ENCODE measurements at places on chromosomes 12 and 14. TPM values are rescaled to one million over a fixed set of nuclear protein-coding genes. Genes with fewer than 3 reads are reported as not detected.

The TGM1 gene
- not detected for polyA plus RNA-seq

The KRT80 gene
- polyA plus RNA-seq, result not detected

The CD69 gene
- 0.24 TPM for polyA plus RNA-seq

The IAPP gene
- polyA plus RNA-seq, result not detected

The USP44 gene
- 2.6 TPM for polyA plus RNA-seq

The GRIP1 gene
- polyA plus RNA-seq, result 6.8 TPM

The PPM1H gene
- 18.0 TPM for polyA plus RNA-seq

The DPPA3 gene
- not detected for polyA plus RNA-seq

The LHX5 gene
- polyA plus RNA-seq, result 3.1 TPM

The TMEM132D gene
- not detected for polyA plus RNA-seq

The DBX2 gene
- 0.19 TPM for polyA plus RNA-seq

The NELL2 gene
- polyA plus RNA-seq, result 250 TPM

The PTPRQ gene
- polyA plus RNA-seq, result not detected

The CEP170B gene
- polyA plus RNA-seq, result 0.87 TPM

The C12orf56 gene
- polyA plus RNA-seq, result 38.8 TPM

The VRTN gene
- polyA plus RNA-seq, result not detected

The CPNE6 gene
- polyA plus RNA-seq, result 30.4 TPM

The VSIG10 gene
- 7.5 TPM for polyA plus RNA-seq

The AICDA gene
- not detected for polyA plus RNA-seq

The AQP6 gene
- polyA plus RNA-seq, result not detected

The SBNO1 gene
- polyA plus RNA-seq, result 20.8 TPM

The SMCO2 gene
- not detected for polyA plus RNA-seq

The B4GALNT1 gene
- 50.4 TPM for polyA plus RNA-seq

The ZCRB1 gene
- 235 TPM for polyA plus RNA-seq

The PRH1 gene
- 47.9 TPM for polyA plus RNA-seq

The OAS2 gene
- polyA plus RNA-seq, result 0.34 TPM

The KCNJ8 gene
- 3.9 TPM for polyA plus RNA-seq

The NFE2 gene
- polyA plus RNA-seq, result not detected

The MUCL1 gene
- not detected for polyA plus RNA-seq

The NOVA1 gene
- 80.3 TPM for polyA plus RNA-seq

The USP30 gene
- 14.0 TPM for polyA plus RNA-seq

The PLA2G1B gene
- polyA plus RNA-seq, result not detected

The TNS2 gene
- not detected for polyA plus RNA-seq

The ST8SIA1 gene
- polyA plus RNA-seq, result 57.8 TPM
